ENCODE measurements at places on chromosomes 4 and X.

- no peak for DNase-seq
Observed at GRCh38 chr4:137909529-137910309, 332.4 kb downstream of the SLC7A11 start.

DNA sequence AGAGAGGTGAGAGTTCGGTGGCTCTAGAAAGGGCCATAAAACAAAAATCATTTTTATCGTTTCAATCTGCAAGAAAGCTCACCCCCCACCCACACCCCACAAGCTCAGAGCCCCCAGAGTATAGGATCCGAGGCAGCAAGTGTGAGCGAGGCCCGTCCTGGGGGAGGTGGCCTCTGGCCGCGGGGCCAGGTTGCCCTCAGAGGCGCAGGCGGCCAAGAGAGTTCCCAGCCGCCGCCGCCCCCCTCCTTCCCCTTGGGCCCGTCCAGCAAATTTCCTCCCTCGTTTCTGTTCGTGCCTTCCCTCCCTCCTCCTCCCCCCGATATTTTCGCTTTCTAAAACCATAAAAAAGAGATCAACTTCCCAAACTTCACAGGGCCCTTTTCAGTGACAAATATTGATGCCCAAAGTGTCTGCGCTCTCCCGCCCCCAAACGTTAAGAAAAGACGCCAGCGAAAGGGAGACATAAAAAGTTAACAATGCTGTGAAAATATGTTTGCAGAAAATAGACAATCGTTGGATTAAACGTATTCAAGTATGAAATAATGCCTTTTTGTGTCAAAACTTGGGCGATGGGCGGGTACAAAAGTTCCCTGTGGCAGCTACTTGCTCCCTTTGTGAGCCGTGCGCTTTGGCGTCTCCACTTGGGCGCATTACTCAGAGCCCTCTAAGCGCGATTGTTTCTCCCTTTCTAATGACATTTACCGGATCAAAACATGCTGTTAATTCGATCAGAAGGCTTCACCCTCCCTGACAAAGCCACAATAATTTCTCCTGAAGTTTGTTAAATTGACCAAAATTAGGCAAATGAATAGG is 1.1 kb upstream of the HELT start:
- DNase-seq = no peak

GRCh38 chr4:71380788-71381187 is 42.0 kb downstream of the SLC4A4 start:
- no peak for DNase-seq

DNA sequence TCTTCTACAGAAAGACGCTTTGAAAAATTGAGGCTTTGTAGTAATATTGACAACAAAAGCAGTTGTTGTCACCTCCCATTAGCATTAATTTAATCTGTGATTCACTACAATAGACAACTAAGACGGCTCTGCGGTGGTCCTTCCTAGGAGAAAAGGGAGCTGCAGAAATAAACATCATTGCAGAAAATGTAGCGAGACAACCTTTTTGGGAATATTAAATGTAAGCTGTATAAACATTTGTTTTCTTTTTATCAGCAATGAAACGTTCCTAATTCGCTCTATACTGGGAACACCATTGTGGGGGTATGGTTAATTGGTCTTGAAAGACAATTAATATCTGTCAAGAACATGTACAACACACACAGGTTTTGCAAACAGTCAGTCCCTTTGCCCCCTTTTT is 583.3 kb upstream of the TENM3 start:
- DNase-seq = no peak

GRCh38 chrX:45830343-45830742 is 629.7 kb upstream of the DIPK2B start:
- no peak for DNase-seq

- DNase-seq = no peak
Observed at GRCh38 chr4:83074086-83074704, 39.2 kb downstream of the COPS4 start.

DNA sequence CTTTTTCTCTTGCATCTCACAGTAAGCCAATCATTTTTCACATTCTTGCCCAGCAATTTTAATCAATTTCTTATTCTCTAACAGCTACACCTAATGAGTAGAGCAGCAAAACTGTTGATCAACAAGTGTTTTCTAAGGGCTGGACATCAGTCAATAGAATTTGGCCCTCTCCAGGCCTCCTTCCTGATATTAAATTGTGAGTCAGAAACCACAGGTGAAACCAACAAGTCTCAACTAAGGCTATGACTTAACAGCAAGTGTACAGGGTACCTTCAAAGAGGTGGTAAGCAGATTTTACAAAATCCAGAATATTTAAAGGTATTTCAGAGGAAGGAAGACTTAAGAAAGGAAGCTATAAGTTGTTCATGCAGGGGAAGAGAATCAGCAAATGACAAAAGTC is 156.5 kb upstream of the ARHGAP24 start:
- no peak for DNase-seq

DNA sequence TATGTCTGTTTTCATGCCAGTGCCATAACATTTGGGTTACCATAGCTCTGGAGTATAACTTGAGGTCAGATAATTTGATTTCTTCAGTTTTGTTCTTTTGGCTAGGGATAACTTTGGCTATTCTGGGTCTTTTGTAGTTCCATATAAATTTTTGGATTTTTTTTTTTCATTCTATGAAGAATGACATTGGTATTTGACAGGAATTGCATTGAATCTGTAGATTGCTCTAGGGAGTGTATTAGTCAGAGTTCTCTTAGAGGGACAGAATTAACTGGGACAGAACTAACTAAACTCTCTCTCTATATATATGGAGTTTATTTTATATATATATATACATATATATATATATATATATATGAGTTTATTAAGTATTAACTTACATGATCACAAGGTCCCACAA is 32.2 kb upstream of the SLIT2 start:
- no peak for DNase-seq

- DNase-seq = no peak
Observed at GRCh38 chr4:156475322-156475721, 496.3 kb downstream of the PDGFC start.

DNA sequence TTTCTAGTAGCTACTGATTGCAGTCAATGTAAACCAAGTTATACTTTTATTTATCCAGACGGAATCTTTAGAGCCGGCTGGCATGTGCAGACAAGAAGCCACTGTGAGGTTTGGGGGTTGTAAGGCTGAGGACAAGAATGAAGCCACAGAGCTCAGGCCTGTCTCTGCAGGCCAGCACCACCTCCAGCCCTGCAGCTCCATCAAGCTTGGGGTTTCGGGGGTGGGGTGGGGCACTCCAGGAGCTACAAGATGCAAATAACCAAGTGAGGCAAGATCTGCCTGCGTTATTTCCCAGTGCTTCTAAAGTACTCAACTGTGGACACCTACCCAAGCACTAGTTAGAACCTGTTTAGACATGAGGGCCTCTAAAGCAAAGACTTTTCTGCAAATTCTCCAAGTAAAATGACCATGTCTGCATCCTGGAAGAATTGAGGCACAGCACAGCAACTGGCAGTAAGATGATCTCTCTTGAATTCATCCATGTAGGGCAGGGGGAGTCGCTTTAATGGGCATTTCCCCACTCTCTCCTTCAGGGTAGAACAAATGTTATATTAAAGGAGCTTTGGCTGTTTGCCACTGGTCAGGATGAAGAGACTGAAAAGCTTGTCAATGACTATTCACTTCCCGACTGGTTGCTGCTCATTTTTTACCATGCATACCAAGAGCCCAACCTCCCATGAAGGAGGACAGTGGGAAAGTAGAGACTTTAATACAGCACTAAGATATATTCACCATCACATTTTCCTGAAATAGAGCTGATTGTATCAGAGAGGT is 222.5 kb downstream of the MGST2 start:
- DNase-seq = no peak

- DNase-seq = no peak
Observed at GRCh38 chrX:20061855-20062254, 54.9 kb downstream of the MAP7D2 start.

DNA sequence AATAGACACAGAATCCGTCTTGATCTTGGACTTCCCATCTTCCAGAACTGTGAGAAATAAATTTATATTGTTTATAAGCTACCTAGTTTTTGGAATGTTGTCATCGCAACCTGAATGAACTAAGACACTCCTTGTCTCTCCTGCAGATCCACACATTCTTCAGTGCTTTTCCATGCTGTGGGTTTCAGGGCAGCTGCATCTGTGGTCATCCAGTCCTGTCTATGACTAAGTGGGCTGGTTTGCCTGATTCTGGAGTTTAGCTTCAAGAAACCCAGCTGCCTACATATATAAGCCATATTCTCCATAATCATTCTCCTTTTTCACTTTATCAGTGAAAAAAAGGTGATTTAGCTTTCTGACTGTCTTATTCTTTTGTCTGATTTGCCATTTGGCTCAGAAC is 170.3 kb upstream of the KIT start:
- DNase-seq = no peak

DNA sequence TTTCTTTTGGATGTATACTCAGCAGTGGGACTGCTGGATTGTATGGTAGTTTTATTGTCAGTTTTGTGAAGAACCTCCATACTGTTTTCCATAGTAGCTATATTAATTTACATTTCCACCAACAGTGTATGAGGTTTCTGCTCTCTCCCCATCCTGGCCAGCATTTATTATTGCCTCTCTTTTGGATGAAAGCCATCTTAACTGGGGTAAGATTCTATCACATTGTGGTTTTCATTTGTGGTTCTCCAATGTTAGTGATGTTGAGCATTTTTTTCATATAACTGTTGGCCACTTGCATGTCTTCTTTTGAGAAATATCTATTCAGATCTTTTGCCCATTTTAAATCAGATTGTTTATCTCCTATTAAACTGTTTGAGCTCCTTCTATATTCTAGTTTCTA is 27.6 kb downstream of the QRFPR start:
- no peak for DNase-seq

- DNase-seq = no peak
Observed at GRCh38 chr4:169756971-169757574, 671 bp downstream of the HPF1 start.

DNA sequence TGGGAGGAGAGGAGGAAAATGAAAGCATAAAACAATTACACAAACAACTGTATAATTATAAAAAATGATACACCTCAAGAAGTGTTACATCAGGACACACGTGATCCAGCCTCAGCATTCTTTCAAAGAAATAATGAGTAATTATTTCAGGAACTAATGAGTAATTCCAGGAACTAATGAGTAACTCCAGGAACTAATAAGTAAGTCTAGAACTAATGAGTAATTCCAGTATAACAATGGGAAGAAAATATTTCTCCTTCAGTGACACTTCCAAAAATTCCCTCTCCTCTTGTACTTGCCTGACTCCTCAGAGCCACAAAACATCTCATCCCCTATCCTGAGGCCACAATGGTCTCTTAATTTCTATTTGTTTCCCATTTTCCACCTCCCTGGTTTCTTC is 63.5 kb upstream of the COL25A1 start:
- DNase-seq = no peak

DNA sequence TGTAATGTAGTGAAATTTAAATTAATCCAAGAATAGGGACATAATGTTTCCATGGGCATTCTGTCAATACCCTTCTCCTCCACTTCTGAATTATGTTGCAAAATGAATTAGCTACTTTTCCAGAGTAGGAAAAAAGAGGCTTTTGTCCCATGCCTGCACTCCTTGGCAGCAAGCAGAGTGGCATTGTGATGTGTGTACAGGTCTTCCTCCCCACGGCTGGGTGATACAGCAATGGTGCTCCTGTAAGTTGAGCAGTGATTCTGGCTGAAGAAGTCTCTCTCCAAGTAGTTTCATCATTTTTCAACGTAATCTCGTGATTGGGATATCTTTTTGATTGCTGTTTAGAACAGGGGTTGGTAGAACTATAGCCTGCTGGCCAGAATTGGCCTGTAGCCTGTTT is 59.9 kb downstream of the KIT start:
- no peak for DNase-seq

GRCh38 chrX:109187473-109188168 is 294.3 kb downstream of the GUCY2F start:
- no peak for DNase-seq

- no peak for DNase-seq
Observed at GRCh38 chr4:157600583-157600982, 380.1 kb downstream of the GRIA2 start.

GRCh38 chr4:127236889-127237288 is 395.9 kb upstream of the INTU start:
- no peak for DNase-seq

- no peak for DNase-seq
Observed at GRCh38 chr4:8255698-8256441, 13.7 kb upstream of the HTRA3 start.

DNA sequence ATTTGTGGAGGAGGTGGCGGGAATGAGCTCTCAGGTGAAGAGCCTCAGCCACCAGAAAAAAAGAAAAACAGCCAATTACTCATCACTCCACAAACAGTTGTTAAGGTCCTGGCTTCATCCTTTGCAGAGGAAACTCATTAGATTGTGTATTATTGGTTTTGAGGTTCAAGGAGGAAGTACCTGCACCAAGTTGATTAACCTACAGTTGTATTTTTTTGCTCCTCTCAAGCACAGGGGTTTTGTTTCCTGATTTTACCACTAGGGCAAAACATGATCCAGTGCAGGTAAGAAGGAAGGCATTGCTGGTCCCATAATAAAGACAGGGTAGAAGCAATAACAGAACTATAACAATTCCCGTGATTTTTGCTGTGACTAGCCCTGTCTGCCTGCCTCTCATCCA is 84.0 kb upstream of the QRFPR start:
- no peak for DNase-seq

DNA sequence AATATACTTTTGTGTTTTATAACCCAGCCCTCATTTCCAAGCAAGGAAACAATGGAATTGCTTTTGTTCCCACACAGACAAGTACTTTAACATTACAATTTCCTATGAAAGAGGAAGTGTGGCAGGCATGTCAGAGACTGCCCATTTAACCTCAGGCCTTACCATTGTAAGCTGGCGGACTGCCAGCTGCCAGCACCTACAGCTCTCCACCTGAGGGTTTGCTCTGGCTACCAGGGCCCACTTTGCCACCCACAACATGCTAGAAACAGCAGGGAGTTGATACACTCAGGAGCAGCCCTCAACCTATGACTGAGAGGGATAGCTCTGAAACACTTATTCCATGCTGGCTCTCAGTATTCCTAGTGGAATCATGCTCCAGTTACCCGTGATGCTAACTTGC is 152.3 kb upstream of the PRDX4 start:
- no peak for DNase-seq

DNA sequence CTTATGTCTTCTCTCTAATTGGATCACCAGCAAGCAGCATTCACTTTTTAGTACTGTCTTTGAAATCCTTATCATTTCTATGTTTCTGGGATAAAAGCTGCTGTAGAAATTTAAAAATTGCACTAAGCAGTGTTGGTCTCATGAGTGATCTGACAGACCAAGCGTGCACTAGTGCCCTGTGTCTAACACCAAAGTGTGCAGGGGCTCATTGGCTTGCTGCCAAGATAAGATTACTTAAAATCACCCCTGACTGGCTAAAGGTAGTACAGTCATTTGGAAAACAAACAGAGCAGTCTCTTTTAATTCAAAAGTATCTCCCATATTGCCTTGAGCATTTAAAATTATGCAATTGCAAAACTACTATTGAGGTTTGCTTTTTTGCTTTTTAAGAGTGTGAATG is 304.6 kb downstream of the ARAP2 start:
- DNase-seq = no peak

- DNase-seq = no peak
Observed at GRCh38 chr4:12724510-12724909, 759.6 kb downstream of the RAB28 start.

GRCh38 chr4:77922158-77923094 is 59.8 kb downstream of the MRPL1 start:
- no peak for DNase-seq

GRCh38 chr4:170581322-170581721 is 491.6 kb upstream of the AADAT start:
- DNase-seq = no peak

- no peak for DNase-seq
Observed at GRCh38 chrX:153381684-153382532, 19.2 kb downstream of the PNMA6E start.

GRCh38 chr4:155367608-155368007 is 9.2 kb downstream of the MAP9 start:
- DNase-seq = no peak

All from activated naive CD4-positive, alpha-beta T cell (primary cell).